ENCODE measurements at places on chromosomes 16 and 17.

DNA sequence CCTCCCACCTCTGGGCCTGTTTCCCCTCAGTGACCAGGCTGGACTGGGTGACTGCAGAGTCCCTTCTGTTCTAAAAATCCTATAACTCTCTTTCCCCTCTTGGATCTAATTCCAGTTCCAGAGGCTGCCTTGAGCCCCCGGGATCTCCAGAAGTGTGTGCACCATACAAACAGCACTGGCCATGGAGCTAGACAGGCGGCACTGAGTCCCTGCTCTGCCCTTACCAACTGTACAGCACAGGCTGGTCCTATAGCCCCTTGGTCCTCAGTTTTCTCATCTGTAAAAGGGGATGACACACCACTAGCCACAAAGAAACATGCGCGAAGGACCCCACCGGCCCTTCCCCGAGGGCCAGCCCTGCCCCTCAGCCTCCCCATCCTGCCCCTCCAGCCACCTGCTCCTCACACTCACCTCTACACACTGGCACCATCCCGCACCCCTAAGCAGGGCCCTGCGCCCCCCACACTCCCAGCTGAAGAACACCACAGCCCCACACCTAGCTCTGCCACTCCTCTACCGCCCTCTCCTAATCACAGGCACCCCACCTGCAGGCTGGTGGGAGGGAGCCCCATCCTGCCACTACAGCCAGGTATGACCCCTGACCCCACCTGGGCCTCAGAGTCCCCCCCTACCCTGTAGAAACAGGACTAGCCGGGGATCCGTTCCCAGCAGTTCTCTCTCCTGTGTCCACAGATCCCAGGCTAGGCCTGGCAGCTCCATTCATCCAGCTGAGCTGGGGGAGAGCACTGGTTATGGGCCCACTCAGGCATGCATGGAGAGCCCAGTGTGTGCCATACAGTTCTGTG is 913 bp upstream of the KRT16 start:
- no peak for DNase-seq

DNA sequence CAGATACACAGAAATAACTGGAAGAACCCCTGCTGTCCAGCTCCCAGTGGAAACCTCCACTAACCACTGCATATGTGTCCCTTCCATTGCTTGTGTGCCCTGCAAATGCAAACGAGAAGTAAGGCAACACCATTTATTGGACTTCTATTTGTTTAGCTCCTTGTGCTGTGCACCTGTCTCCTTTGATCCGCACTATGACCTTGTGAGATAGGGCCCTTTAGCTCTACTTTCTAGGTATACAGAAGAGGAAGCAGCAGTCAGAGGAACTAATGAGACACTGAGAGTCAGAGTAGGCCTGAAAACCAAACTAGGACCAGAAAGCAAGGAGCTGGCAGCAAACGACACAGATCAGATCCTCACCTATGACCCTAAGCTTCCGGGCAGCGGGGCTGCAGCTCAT is 22.4 kb downstream of the SOX9 start:
- DNase-seq = no peak

DNA sequence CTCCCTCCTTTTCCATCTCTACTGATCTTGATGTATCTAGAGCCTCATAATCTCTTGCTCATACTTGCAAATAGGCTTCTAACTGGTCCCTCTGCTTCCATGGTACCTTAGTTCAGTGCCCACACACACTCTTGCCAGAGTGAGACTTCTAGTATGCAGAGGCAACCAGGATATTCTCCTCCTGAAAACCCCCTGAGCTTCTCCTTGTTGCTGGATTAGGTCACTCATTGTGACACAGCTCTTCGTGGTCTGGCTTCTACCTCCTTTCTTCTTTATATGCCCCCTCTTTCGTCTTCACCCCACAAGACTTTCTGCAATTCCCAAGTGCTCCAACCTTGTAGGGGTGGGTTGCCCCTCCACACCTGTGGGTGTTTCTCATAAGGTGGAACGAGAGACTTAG is 2.5 kb upstream of the FAM20A start:
- no peak for DNase-seq

GRCh38 chr16:20611350-20611902 is 35.3 kb upstream of the ACSM2B start:
- no peak for DNase-seq

DNA sequence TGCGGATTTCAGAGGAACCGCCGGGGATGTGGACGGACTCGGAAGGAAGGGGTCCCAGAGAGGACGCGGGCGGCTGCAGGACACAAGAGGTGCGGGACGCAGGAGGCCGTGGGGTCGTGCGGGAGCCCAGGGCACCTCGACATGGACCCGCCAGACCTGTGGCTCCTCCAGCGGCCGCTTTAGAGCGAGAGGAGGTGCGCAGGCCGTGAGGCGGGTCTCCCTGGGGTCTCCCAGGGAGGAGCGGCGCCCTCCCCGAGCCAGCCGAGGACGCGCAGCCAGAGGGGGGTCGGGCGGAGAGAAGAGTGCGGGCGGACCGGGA is 6.8 kb upstream of the FLYWCH1 start:
- DNase-seq = no peak

GRCh38 chr16:68216240-68216639 is 19.7 kb downstream of the ESRP2 start:
- no peak for DNase-seq

DNA sequence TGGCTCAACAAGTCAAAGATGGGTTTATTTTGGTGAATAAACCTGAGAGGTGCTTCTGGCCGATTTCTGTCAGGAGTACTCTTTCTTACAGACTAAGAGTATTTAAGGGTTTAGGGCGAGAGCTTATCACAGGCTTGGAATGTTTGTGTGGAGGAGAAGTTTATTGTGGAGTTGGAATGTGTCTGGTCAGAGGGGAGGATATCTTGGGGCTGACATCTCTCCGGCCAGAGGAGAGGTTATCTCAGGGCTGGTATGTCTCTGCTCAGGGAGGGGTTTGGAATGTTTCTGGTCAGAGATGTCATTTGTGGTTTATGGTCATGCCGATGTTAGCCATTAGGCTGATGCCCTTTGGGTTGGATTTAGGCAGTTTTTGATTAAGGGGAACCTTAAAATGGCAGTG is 236.4 kb upstream of the EEF2KMT start:
- no peak for DNase-seq

DNA sequence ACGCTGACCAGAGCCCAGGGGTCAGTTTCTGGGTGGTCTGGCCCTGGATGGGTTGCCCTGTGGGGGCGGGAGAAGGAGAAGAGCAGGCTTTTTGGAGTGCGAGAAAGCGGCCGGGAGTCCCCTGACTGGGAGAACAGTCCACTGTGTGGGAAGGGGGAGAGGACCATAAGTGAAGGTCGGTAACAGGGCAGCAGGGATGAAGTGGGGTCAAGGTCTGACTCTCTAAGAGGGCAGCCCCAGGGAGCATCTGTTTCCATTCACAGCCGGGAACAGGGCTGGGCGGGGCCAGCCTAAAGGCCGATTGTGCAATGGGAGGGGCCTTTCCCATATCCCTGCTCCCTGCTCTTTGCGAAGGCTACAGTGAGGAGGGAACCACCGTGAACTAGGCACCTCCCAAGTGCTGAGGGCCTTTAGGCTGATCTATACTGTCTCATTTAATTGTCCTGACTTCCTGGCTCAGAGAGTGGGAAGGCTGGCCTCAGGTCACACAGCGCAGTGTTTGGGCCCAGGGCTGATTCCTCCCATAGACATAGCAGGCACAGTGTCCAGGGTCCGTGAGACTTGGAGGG is 10.4 kb upstream of the WFDC1 start:
- peak; percentile 64 for DNase-seq

- no peak for DNase-seq
These were observed 163.3 kb upstream of the PLCG2 start for GRCh38 chr16:81615833-81616232.

GRCh38 chr17:29007456-29007855 is 1.6 kb upstream of the SEZ6 start:
- no peak for DNase-seq

GRCh38 chr16:47395733-47396498 is 64.9 kb downstream of the ITFG1 start:
- DNase-seq = no peak

DNA sequence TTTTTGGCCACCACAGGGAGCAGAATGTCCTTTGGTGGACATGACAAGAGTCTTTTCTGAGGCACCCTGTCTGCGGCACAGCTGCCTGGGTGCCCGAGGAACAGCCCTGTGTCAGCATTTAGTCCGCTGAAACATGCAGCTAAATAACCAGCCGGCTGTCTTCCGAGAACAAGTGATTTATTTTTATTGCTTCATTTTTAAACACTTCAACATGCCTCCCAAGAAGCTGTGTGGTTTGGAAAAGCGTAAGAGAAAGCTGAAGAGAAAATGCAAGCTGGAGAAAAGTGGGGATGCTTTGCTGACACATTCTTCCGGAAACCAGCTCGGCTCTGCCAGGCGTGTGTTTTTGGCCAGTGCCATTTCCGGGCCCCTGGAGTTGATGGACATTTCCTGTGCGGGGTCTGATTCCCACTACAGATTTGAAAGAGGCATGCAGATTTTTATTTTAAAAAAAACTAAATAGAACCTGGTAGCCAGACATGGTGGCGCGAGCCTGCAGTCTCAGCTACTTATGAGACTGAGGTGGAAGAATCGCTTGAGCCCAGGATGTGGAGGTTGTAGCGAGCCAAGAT is 94.7 kb downstream of the SEC14L1 start:
- DNase-seq = peak; percentile 63

GRCh38 chr16:2092256-2092620 is 43.5 kb downstream of the PKD1 start:
- DNase-seq = no peak

DNA sequence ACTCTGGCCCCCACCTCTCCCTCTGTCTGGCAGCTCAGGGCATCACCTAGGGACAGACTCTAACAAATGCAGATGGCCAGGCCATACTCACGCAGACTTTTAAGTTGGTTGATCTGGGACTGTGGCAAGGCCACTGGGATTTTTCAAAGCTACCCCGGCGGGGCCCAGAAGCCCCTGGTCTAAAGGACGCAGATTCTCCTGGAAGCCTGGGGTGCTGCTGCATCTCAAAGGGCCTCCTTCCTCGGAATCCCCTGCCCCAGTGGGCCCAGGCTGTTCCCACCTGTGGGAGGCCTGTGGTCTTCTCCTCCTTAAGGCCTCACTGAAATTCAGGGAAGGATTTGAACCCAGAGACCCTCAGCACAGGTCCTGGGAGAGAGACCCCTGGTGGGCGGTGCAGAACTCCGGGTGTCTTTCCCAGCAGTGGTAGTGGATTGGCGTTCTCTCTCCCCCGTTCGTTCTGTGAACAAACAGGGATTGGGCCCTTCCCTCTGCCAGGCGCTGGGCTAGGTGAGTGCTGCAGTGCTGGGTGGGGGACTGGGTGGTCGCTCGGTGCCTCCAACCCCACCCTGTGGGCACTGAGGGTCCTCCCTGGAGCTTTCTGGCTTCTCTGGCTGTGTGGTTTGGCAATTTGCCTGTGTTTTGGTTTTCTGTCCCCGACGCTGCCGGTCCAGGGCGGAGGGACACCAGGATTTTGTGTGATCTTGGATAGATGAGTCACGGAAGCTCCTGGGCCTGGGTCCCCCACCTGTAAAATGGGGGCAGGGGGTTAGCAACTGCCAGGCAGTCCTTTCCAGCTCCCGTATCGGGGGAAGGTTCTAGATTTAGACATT is 160.5 kb upstream of the GSE1 start:
- DNase-seq = no peak

GRCh38 chr17:49992191-49992932 is 2.7 kb downstream of the DLX3 start:
- no peak for DNase-seq
